Lower leg skin (tissue), 4 donors: ENCODE measurements at places on chromosomes 16 and 17.
A peak's percentile ranks its signal among the peaks of the same experiment; 100 is the strongest.

DNA sequence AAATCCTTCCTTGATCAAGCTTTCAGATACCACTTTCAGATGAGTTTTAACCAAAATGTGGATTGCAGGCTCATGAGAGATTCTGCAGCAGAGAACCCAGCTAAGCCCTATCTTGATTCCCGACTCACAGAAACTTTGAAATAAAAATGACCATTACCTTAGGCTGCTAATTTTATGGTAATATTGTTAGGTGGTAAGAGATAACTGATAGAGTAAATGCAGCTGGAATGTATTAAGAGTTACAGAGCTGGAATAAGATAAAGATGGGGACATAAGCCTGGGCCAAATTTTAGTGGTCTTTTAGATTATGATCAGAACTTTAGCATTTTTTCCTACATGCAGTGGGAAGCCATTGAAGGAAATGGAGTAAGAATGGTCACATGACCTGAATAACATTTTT lies 1074.0 kb downstream of the CDH11 start:
- DNase-seq = no peak

DNA sequence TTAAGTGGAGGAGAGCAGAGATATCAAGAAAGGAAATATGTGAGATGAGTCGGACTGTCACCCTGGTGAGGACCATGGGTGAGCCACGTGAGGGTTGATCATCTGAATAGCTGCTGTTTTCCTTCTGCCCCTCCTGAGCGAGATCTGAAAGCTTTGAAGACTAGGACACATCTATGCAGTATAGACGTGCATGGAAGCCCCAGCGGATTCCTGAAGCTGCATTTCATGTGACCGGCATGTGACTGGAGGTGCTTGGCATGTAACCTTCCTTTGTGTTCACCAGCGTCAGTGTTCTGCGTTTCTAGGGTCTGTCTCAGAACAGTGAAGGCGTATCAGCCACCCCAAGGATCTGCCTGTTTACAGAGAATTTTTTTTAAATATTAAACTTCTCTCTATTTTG lies 75.1 kb downstream of the MSI2 start:
- DNase-seq = no peak

DNA sequence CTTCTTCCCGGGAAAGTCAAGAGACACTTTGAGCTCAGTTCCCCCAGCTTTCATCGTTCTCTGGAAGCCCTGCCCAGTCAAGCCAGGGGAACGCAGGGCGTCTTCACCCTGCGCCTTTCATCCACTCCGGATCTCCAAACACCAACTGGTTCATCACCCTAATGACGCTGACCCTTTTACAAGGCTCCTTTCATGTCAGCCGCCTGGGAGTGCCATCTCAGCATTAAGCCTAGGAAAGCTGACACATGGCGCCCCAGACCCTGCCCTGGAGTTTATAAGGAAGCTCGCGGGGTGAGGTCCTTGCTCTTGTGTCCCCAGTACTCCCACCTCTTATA lies 594 bp upstream of the DNAJC7 start:
- DNase-seq = peak; percentile 23

- DNase-seq = peak; percentile 90
These were observed 781 bp downstream of the ARHGDIA start for GRCh38 chr17:81870131-81870980.

DNA sequence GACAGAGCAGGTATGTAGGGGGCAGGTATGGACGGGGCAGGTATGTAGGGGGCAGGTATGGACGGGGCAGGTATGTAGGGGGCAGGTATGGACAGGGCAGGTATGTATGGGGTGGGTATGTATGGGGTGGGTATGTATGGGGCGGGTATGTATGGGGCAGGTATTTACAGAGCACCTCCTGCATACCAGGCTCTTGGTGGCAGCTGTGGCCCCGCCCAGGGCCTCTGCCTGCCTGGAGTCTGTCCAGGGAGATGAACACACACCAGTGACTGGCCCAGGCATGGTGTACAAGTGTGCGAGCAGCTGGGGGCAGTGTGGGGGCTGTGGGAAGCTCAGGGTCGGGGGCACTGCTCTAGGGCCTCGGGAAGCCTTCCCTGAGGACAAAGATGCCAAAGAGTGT lies 4.4 kb downstream of the RPL3L start:
- DNase-seq = no peak

DNA sequence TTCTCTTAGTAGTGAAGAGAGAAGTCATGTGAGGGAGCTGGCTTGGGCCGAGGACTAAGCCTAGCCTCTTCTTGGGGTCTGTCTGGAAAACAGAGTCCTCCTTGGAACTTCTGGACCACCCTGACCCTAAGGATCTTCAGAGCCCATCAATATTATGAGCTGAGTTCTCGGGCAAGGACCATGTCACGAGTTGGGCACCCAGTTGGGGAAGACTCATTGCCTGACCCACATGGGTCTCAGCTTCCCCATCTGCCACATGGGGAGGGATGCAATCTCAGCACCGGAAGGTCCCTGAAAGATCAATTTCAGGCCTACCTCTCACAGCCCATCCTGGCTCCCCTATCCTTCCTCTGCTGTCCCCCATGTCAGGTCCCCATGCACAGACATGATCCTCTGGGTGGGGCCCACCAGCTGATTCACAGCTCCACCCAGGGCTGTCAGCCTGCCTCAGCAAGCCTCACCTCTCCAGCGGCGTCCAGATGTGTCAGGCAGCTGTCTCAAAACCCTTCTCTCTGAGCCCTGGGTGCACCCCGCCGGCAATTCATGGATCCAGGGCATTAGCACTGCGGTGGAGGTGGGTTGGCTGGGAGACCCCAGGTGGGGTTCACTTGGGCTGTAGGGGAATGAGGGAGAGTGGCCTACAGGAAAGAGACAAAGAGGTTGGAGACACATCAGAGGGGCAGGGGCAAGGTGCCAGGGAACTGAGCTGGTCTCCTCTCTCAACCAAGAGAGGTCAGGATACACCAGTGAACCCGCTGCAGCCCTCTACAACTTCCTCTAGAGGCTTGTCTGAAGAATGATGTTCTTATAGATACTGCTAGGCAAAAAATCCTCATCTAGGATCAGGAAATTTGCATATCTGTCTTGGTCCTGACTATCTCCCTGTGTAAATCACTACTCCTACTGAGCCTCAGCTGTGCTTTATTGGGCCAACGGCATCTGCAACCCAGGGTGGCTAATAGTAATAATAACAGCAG lies 1.8 kb downstream of the NLRP1 start:
- no peak for DNase-seq

DNA sequence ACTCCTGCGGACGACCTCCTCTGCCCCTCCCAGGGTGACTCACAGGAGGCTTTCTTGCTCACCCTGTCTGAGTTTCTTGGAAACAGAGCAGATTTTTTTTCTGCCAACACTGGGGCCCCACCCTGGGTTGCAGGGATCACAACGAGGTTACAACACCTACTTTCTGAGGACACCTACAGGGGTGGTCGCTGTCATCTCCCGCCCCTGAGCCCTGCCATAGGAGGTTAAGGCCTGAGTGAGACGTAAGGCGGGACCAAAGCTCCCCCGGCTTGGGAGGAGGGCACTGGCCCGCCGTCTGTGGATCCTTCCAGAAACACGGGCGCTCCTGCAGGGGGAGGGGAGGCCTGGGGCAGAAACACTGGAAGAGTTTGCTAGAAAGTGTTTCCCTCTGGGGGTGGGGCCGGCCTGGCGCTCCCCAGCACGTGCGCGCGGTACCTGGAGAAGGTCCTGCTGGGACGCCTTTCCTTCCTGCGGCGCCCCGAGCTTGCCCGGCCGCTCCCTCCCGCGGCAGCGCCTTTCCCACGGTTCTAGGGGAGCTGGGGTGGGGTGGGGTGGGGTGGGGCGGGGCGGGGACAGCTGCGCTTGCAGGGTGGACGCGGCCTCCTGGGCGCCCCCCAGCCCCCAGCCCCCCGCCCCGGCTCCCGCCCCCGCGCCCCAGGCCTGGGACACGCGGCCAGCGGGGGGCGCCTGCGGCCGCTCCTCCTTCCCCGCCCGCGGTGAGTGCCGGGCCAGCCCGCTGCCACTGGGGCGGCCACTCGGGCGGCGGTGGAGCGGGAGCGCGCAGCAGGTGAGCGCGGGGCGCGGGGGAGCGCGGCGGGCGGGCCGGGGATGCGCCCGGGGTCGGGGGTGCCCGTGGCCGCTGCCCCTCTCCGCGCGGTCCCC lies 20.7 kb upstream of the ADCY7 start:
- peak; percentile 93 for DNase-seq

GRCh38 chr16:18842565-18842964 lies 41.2 kb upstream of the ARL6IP1 start:
- DNase-seq = no peak

GRCh38 chr17:1755827-1756262 lies 6.0 kb upstream of the SERPINF1 start:
- no peak for DNase-seq

DNA sequence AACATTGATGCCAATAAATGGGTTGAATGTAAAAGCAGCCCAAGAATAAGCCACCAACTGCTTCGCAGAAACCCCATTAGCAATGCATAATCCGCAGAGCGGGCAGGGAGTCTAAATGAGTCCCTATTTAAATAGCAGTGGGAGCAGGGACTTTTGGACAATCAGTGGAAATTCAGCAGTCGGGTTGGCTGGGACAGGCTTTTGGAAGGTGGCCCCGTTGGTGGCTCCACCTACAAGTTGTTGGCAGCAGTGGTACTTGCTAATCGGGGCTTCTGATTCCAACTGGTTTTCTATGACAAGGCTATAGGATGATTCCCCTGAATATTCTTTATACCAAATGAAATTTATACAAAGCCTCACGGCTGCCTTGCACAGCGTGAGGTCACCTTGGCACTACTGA lies 86.3 kb downstream of the WDR59 start:
- DNase-seq = no peak

DNA sequence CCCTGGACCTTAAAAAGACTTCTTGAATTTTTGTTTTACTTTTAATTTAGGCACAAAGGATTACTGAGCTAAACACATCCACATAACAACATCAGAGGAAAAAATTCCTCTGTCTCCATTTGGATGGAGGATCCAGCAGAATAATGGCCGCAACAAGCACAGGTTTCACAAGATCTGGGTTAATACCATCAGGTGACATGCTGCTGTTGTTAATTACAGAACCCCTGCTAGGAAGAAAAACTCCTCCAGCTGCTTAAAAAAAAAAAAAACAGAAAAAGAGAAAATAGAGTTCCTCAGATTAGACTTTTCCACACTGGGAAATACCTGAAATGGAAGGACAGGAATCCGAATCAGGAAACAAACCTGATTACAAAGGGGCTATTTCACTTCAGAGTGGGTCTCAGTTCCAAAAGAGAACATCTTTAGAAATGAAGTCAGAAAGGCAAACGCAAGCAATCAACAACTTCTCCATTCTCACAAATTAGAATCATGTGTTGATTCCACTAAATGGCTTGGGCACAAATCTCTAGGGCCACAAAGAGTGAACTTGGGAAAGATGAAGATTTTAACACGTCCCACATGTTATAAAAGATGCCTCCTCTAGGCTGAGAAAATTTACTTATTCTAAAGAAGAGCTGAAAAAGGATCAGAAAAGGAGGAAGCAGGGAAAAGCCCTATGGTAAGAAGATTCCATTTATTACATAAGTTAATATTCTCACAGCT lies 44.0 kb downstream of the SPOP start:
- DNase-seq = no peak

DNA sequence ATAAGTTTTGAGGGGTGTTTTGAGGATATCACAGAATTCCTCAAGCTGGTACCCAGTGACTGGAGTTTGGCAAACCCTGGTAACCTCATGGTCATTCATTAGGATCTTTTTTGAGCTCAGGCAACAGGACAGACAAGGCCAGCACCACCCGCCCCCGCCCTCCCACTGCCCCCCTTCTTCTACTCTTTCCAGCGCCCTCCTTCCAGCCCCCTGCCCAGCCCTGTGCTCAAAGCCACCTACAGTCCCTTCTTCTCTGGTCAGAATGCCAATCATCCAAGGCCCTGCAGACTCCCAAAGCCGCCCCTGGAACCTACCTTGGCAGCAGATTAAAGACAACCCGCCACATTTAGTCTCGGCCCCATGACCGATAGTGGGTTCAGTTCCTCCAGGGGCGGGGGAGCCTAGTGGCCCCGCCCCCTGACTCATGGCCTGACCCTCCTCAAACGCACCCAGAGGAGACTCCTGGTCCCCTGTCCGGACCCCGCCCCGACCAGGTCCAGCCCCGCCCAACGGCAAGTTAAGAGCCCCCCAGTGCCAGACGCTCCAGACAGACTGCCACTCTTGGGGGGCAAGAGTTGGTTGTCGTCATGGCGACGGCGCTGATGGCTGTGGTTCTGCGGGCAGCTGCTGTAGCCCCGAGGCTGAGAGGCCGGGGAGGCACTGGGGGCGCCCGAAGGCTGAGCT lies at the start of gene NAGS:
Gene NAGS (plus strand): TSS at position 546 of the 684 bp plus-strand sequence. CDS start 42 bp downstream, at position 588.
- DNase-seq = no peak

DNA sequence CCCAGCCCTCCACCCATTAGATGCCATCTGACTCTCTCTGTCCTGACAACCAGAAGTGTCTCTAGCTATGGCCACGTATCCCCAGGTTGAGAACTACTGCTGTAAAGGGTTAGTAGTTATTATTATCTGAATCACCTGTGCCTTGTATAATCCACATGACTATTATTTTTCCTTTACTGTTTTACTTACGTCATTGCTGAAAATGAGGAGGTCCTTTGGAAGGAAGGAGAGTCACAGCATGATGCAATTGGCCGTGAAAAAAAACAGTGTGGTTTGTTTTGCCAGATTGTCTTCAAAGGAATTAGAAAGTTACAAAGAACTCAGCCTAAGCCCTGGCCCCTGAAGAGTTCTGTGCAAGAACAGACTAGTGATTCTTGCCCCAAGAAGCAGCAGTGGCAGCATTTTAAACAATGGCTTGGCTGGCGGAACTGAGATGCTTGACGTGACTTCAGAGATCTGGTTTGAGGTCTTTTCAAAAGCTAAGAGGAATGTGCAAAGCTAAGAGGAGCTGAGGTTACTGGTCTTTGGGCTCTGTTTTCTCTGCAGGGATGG lies 413.3 kb upstream of the EEF2KMT start:
- no peak for DNase-seq

DNA sequence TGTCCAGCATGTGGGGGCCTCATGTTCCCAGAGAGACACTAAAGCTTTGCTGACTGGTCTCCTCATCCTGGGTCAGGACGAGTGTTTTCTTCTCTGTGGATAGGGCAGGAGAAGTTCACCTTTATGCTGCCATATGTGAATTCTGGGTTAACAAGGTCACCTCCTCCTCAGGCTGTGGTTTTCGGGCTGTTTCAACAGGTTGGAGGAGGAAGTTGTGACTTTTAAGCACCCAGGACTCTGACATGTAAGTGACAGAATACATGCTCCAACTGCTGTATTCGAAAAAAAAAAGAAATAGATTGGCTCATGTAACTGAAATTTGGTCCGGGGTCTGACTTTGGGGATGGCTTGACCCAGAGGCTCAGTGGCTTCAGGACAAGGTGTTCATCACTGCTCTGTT lies 54.2 kb downstream of the SNX20 start:
- DNase-seq = no peak

DNA sequence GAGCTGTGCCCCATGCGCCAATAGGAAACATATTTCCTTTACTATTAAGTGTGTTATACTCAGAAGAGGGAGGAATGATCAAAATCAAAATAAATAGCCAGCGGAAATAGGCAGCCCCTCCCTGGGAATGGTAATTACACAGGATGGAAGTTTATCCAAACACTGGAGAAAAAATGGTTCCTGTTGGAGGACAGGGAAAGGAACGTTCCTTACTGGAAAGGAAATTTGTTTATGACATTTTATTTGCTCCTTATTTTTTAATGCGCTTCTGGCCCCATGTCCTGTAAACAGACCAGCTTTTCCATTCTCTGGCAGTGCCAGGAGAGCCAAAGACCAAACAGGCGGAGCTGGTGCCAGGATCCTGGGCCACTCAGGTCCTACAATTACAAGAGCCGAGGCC lies 273.7 kb downstream of the SOX9 start:
- DNase-seq = no peak
